ENCODE measurements at places on chromosomes 5 and 9.

- DNase-seq, result no peak
Measured at GRCh38 chr5:168014433-168015123, 276.9 kb upstream of the WWC1 start.

DNA sequence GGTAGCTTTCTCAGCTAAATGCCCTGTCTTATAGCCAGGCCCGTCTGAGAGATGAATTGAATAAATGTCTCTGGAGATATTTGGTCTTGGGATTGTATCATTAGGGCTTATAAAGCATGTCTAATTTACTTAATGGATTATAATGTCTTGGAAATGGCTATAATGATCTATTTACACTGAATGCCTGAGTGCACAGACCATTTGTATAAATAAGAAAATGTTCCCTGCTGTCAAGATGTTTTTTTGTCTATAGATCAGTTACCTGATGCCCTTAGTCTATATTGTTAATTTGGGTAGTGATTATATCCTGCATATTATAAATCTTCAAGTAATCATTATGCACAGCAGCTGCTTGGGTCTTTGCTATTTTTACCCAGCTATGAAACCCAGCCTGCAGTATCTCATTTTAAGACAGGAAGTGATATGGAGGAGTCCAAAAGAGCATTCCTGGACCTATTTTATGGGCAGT is 112.9 kb upstream of the ACTBL2 start:
- no peak for DNase-seq

GRCh38 chr5:111143910-111144309 is 51.8 kb downstream of the WDR36 start:
- no peak for DNase-seq

GRCh38 chr9:121383715-121384114 is 13.7 kb upstream of the STOM start:
- DNase-seq, result no peak

DNA sequence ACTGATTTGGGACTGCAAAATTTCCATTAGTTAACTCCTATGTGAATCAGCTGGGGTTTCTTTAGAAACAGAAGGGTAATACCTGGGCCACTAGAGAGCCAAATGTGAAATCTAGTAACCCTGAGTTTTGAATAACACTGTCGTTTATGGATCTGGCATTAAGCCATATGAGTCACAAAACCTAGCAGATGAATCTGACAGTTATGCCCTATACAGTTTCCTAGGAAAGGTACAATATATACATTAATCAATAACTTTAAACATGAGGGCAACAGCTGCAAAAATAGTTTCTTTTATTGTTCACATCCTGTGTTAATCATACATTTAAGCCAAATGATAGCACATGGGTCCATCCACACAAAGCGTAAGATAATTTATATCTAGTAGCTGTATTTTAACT is 56.9 kb downstream of the PAM start:
- DNase-seq, result no peak

DNA sequence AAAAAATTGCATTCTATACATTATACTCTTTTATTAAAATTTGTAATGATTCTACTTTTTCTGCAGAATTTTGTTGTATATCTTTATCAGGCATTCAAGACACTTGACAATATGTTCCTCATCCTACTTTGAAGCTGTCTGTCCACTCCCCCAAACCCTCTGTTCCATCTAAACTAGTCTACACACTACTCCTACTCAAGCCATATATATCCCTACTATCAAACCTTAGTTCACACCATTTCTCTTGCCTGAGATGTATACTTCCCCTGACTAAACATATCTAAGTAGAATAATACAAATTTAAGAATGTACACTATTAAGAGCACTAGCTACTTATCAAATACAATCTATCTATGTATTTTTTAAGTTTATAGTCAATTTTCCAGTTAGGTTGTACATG is 107.1 kb upstream of the FTMT start:
- DNase-seq, result no peak

DNA sequence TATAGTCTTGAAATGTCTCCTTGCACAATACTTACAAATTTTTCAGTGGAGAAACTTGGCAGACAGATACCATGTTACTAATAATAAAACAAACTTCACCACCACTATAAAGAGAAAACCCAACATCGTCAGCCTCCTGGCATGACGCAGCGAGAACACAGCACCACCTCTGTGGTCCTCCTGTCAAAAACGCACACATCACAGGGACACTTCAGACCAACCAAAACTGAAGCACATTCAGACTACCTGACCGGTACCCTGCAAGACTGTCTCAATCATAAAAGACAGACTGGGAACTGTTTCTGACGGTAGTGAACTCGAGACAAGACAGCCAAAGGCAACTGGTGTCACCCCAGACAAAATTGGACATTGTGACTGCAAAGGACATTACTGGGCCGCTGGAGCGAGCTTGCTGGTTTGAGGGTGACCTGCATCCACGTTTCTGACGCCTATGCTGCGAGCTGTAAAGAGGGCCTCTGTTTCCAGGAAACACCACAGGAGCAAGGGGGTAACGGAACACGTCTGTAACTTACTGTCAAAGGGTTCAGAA is 34.4 kb downstream of the NSUN2 start:
- DNase-seq, result no peak

- DNase-seq, result no peak
Measured at GRCh38 chr9:5866272-5866671, 24.4 kb upstream of the MLANA start.

- DNase-seq, result no peak
Measured at GRCh38 chr5:14399054-14399692, 182.4 kb upstream of the OTULINL start.

DNA sequence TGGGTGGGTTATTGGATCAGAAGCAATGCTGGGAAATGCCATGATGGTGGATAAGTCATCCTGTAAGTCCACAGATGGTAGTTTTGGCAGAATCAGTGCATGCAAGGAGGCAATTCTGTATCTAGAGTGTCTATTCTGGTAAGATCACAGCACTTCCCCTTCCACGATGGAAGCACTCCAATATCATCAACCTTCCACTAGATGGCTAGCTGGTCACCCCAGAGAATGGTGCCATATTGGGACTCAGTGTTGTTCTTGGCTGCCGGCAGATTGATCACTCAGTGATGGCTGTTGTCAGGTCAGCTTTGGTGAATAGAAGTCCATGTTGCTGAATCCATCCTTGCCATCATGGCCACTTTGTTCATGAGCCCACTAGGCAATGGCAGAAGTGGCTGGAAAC is 553.5 kb downstream of the CSNK1G3 start:
- no peak for DNase-seq

- DNase-seq, result no peak
Measured at GRCh38 chr9:121217609-121218292, 16.1 kb upstream of the RAB14 start.

GRCh38 chr5:65802820-65803219 is 80.8 kb downstream of the NLN start:
- no peak for DNase-seq

GRCh38 chr5:143244000-143244736 is 159.3 kb downstream of the NR3C1 start:
- no peak for DNase-seq

DNA sequence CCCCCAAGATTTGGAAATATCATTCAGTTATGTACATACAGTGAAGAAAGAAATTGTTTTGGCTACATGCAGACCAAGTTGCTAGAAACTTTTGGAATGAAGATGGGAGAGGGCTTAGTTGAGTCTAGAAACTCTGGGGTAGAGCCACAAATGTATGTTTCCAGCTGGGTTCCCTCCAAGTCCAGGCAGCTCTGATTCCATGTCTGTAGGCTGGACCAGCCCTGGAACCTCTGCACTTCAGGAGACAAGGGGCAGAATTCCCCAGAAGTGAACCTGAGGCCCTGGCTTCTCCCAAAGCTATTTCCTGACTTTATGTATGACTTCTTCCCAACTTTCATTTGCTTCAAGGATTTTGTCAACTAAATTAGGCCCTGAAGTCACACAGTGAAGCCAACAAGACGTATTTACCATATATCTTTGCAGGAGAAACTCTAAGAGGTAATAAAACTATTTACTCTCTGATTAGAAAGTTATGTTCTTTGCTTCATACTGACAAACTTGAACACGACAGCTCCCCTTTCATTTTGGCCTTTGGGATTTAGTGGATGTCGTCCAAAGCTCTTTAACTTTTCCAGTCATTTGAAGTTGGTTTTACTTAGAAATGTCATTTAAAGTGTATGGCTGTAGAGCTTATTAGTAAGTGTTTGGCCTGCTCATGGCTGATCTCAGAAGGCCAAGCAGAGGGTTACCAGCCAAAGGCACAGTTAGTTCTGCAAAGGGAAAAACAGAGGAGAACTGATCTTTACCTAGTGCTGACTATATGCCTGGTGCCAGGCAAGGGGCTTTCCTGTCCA is 152.0 kb upstream of the SLC28A3 start:
- DNase-seq, result no peak

DNA sequence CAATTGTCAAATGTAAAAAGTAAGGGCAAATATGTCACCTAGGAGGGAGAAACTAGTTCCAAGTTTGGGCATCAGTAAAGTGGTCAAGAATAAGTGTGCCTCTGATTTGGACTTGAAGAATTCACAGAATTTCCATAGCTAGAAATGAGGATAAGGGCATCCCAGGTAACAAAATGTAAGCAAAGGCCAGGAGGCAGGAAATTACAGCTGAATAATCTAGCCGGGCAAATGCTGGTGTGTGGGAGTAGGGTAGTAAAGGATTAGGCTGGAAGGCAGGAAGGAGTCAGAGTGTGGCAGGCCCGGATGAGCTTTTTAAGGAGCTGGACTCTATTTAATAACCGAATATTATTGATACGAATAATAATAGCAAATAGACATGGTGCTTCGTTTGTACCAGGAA is 144.9 kb upstream of the EGFLAM start:
- DNase-seq, result no peak

- DNase-seq, result no peak
Measured at GRCh38 chr9:127628758-127629467, 16.8 kb downstream of the STXBP1 start.

Data from stimulated activated CD8-positive, alpha-beta memory T cell treated with anti-CD3 and anti-CD28 coated beads, Interleukin-7, amount 100 ng/mL, for 1 hour (primary cell).